H7 (cell line): ENCODE measurements at places on chromosomes 16 and 17.

GRCh38 chr17:1034652-1035210, 37.8 kb downstream of the TIMM22 start:
- DNase-seq = no peak

DNA sequence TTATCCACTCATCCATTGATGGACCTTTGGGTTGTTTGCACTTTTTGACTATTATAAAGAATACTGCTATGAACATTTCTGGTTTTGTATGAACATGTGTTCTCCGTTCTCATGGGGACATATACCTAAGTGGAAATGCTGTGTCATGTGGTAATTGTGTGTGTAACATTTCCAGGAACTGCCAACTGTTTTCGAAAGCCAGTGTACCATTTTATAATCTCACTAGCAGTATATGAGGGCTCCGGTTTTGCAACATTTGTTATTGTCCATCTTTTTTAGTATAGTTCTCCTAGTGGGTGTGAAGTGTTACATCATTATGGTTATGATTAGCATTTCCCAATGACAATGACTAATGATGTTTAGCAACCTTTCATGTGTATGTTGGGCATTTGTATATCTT, 5.1 kb upstream of the TRIM25 start:
- no peak for DNase-seq

- no peak for DNase-seq
Measured at GRCh38 chr17:42078396-42079043, 19.8 kb downstream of the ZNF385C start.

DNA sequence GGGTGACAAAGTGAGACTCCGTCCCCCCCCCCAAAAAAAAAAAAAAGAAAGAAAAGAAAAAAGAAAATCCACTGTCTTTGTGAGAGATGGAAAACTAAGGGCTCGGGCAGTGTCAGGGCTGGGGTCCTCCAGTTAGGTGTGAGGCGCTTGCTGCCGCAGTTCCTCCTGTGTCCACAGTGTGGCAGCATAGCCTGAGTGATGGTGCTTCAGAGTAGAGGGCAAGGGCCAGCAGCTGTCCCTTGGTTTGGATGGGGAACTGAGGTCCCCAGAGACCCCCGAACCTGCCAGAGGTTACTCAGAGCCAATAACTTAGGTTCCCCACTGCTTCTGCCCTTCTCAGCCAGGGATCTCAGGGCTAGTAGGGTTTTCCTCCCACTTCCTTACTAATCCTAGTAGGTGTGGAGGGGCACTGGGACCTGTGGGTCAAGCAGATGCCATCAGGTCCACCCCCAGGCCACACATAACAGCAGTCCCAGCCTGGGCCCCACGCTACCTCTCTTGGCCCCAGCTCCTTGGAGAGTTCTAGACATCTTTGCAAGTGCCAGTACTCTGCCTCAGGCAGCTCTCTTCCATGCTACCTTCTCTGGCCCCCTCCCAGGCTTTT, 7.9 kb upstream of the LLGL1 start:
- peak; percentile 92 for DNase-seq

DNA sequence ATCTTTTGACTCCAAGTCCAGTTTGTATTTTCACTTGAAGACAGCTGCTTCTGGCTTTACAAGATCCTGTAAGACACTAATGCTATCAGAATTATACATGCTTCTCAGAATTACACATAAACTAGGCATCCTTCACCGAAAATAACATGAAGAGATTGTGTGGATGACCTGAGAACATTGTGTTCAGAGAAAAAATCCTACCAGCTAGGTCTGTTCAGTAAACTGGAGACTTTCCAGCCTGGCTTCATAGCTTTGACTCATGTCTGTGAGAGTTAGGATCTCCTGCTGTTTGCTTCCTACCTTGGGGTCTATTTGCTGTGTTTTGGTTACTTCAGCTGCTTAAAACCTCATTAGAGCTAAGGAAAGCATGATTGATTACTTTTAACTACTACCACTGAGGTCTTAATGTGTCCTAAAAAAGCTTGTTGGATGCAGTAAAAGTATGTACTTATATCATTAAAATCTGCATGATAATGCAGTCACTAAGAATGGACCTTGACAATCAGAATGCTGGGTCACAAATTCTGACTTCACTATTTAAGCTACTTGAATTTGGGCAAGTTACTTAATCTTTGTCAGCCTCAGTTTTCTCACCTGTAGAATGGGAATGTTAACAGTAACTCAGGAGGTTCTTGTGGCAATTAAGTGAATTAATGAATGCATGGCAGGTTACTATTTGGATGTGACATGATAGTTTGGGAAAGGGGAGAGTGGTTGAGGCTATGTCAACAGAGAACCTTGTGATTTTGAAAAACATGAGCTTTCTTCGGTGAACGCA, 8.0 kb upstream of the MYH13 start:
- no peak for DNase-seq

DNA sequence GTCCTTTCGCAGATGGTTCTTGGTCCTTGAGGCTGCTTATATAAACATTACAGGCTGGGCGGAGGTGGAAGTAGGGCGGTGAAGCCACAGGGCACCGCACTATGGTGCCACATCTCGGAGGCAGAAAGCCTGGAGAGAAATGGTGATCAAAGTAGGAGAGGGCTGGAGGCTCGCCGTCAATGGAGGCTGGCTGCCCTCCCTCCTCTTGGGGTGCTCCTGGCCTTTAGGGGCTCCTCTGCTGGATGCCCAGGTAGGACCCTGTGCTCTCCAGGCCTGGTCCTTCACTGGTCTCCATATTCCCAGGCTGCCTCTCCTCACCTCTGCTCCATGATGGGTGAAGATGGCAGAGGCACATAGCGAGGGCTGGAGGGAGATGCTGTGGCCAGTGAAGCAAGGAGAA, 2.1 kb upstream of the TLCD2 start:
- DNase-seq = no peak

DNA sequence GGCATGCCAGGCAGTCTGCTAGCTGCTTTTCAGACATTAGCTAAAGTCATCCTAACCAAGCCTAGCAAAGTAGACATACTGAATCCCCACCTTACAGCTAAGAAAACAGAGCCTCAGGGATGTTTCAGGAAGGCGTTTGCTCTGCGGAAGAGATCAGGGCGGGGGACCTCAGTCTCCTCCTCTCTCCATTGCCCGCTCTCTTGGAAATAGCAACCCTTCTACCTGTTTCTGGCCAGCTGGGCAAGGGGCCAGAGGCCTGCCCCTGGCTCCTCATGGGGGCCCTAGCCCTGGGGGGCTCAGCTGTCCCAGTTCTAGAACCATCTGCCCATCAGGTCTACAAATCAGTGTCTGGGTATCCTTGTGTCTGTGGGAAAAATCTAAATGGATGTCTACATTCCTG, 14.5 kb downstream of the PITPNM3 start:
- no peak for DNase-seq

GRCh38 chr17:70353408-70354092, 184.2 kb downstream of the KCNJ2 start:
- no peak for DNase-seq

- DNase-seq = no peak
Measured at GRCh38 chr17:33310296-33310695, 17.2 kb upstream of the ASIC2 start.
